ENCODE measurements at places on chromosomes 4 and X.

- no peak for DNase-seq
Observed at GRCh38 chrX:115284877-115285276, 4.6 kb upstream of the LUZP4 start.

GRCh38 chr4:104930298-104930697, 216.4 kb upstream of the TET2 start:
- no peak for DNase-seq

GRCh38 chr4:84875636-84876371, 90.7 kb downstream of the WDFY3 start:
- DNase-seq = no peak

- DNase-seq = no peak
Observed at GRCh38 chrX:135513130-135513515, 7.3 kb upstream of the INTS6L start.

GRCh38 chr4:70577220-70577927, 14.7 kb upstream of the AMBN start:
- DNase-seq = no peak

Measured in CD4-positive, alpha-beta T cell treated with Interleukin-17A for 1 hour (primary cell).